GM10248 (cell line): ENCODE measurements at places on chromosomes 7 and 10.

DNA sequence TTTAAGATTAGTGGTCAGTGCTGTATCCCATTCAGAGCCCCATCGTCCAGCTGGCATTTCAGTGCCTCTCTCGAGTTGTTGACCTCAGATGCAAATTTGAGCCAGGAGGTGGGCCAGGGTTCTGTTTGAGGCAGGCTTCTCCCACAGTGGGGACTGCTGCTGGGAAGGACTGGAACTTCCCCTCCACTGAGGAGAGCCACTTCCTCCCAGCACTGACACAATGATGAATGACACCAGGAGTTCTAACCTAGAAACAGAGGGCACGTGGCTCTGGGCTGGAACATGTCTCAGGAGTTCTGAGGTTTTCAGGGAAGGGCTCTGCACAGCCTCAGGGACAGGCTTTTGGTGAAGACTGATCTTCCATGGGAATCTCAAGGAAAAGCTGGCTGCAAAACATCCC lies 18.3 kb upstream of the BTBD16 start:
- no peak for DNase-seq

DNA sequence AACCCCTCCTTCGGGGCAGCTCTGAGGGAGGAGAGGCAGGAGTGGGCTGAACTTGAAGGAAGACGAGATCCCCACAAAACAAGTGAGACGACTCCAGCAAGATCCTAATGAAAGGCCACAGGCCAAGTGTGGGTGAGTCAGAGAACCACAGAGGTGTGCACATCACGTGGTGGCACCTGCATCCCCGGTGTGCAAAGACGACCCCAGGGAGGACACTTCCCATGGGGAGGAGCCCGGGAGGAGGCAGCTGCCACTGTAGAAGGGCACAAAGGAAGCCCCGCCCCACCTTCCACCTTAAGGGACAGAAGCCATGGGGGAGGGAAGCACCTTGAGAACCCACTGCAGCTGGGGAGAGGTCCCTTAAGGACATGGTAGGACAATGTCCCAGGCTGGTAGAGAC lies 45.7 kb downstream of the ESYT2 start:
- DNase-seq = no peak

GRCh38 chr10:19728376-19728775 lies 87.9 kb upstream of the PLXDC2 start:
- DNase-seq = no peak

DNA sequence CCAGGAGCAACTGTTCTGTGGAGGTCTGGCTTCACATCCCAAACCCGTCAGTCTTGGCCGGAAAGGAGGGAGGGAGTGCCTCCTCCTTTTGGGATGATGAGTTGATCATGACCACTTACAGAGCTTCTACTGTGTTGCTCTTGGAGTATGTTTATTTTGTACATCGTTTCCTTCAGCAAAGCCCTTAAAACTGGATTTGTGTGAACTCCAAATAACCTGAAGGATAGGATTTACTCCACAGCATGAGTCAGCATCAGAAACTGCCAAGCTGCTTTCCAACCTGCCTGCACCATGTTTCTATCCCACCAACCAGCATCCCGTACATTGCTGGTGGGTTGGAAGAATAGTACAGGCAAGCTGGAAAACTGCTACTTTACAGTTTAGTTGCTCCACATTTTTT lies 3.5 kb downstream of the CCDC201 start:
- no peak for DNase-seq

DNA sequence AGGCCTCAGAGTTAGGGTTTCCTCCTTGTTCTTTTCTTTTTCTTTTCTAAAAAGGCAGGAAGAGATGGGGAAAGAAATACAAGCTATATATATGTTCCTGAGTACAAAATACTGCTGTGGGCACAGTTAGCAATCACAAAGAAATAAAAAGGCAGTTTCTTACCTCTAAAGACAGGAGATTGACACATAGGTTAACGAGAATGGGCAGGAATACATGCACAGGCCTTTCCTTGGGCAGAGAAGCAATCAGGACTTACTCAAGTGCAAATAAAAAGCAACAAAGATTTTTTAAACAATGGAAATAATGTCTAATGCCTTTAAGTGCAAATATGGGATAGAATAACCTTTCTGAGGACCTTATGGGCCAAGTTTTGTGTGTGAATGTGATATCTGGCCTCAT lies 119.5 kb upstream of the AGK start:
- DNase-seq = no peak

DNA sequence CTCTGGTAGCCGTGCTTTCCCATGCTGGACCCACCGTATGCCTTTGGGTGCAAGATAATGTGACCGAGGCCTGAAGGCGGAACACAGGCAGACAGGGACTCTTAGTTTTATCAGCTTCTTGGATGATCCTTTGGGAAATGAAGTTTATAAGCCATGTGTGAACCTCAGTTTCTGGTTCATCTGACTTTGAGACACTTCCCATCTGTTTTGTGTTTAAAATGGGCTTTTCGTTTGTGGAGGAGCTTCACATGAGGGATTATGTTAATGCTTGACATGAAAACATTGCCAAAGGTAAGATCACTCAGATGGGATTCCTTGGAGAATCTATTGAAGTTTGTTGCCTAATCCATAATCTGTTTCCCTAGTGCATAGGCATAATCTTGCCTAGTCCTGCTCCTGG lies 249.8 kb upstream of the LYZL1 start:
- no peak for DNase-seq

- no peak for DNase-seq
These were observed 251.3 kb upstream of the CHRM2 start for GRCh38 chr7:136617176-136617575.

DNA sequence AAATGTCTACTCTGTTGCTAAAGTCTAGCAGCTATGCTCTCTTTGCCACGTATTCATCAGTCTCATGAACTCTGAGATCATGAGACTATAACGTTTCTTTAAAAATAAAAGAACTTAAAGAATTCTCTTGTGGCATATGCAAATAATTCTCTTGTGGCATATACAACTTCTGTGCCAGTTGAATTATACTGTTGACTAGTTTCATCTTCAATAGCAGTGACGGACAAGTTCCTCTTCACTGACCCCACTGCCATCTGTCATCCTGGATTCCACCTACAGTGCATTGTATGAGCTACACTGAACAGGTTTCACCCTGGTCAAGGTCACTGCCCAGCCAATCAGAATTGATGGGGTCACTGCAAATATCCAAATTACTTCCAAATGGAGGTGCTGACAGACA lies 88.2 kb downstream of the CD36 start:
- DNase-seq = no peak

- DNase-seq = no peak
These were observed 10.3 kb downstream of the GLCCI1 start for GRCh38 chr7:7978860-7979259.

DNA sequence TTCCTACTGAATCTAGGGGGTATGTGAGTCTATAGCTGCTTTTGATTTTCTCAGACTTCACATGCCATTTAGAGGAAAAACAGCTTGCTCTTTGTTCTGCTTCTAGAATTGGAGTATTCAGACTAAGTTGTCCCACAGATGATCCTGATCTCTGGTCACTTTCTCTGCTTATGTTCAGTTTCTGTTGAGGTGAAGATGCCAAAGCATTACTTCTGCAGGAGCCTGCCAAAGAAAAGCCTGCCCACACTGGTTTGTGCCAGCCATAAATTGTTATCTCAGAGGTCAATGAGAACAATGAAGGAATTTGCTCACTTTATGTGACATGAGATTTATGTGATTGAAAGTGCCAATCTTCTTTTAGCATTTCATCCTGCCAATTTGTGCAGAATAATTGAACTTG lies 163.6 kb downstream of the CDK14 start:
- DNase-seq = no peak

GRCh38 chr7:106736508-106737201 lies 75.7 kb upstream of the CCDC71L start:
- peak; percentile 53 for DNase-seq

DNA sequence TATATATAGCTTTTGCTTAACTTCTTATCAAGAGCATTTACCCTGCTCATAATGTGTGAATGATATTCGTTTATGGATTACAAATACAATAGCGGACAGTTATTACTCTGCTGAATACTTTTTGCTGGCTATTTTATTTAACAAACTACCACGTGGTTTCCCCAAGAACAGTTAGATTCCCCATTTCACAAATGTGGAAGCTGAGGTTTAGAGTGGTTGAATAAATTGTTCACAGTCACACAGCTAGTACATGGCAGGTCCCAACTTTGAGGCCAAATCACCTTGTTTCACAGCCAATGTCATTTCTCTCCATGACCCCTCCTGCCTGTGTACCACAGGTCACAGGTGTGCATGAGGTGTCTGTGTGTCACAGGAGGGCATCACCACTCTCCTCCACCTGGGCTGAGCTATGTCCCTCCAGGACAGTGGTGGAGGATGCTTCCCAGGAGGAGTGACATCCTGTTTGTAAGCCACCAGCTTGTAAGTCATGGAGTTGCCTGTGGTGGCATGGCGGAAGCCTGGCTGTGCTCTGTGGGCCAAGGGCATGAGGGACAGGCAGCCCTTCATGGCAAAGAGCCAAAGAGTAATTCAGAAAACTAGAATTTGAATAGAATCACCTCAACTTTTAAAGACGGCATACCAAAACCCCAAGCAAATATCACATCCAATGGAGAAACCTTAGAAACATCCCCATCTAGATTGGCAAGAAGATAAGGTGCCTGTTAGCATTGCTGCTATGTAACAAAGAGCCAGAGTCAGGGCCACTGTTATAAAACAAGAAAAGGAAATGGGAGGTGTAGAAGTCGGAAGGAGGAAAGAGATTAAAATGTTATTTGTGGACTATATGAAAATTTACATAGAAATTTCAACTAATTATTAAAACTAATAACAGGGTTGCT lies 51.9 kb downstream of the AOC1 start:
- DNase-seq = peak; percentile 5

- DNase-seq = no peak
These were observed 80.9 kb upstream of the TFEC start for GRCh38 chr7:116111475-116111874.

GRCh38 chr10:30488316-30488715 lies 54.3 kb downstream of the MAP3K8 start:
- DNase-seq = no peak

DNA sequence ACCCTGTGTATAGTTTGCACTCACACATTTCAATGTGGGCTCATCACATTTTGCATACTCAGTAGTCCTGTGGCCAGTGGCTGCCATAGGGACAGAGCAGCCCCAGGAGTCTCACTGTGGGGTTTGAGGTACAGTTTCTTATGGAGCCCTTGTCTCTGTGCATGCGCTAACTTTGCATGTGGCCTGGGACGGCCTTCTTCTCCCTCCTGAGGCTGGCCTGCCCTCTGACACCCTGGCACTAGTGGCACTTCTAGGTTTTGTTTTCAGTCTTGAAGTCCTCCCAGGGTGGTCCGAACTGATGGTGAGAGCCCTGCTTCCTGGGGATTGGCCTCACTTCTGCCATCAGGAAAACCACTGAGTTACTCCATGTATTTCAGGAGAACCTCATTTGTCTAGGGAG lies 21.2 kb downstream of the NACAD start:
- DNase-seq = no peak

- no peak for DNase-seq
These were observed 76.3 kb downstream of the WDFY4 start for GRCh38 chr10:48760983-48761382.

DNA sequence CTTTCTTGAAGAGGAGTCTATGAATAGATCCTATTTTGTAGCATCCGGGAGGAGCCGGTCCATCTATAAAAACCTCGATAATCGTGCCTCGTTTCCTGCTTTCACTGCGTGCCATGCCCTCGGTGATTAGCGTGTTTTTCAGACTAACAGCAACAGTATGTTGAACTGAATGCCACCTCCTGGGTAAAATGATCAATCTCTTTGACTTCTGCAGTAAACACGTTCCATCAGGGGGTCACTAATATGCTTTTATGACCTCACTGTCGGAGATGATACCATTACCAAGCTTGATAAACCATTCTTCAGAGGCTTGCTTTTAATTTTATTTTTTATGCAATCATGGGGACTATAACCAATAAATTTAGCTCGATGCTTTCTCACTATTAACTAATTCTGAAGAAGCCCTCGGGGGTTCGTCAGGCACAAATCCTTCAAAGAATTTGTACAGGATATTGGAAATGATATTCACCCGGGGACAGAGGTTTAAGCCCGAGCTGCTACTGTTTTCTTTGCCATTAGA lies 228.3 kb downstream of the ADARB2 start:
- DNase-seq = no peak

DNA sequence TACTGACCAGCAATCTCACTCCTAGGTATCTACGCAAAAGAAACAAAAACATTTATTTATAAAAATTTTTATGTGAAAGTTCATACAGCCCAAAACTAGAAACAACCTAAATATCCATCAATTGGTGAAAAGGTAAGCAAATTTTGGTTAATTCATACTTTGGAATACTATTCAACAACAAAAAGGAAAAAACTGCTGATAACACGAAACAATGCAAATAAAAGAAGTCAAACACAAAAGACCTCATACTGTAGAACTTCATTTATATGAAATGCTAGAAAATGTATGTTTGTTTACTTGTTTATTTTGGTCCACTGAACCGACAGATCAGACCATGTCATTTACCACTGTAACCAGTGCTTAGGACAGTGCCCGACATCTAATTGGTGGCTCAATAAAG lies 60.3 kb downstream of the USP6NL start:
- DNase-seq = no peak

GRCh38 chr10:96632974-96633710 lies 46.3 kb upstream of the TM9SF3 start:
- DNase-seq = no peak

- DNase-seq = no peak
These were observed 10.3 kb downstream of the ITPRIP start for GRCh38 chr10:104327745-104328645.
